ENCODE measurements at places on chromosomes 12 and 14. TPM values are rescaled to one million over a fixed set of nuclear protein-coding genes. Genes with fewer than 3 reads are reported as not detected.

RIMBP2 gene
- total RNA-seq = 20.5 TPM

OR6C2 gene
- total RNA-seq = not detected

PDZRN4 gene
- 1.5 TPM for total RNA-seq

ATP5F1B gene
- total RNA-seq = 735 TPM

DNA sequence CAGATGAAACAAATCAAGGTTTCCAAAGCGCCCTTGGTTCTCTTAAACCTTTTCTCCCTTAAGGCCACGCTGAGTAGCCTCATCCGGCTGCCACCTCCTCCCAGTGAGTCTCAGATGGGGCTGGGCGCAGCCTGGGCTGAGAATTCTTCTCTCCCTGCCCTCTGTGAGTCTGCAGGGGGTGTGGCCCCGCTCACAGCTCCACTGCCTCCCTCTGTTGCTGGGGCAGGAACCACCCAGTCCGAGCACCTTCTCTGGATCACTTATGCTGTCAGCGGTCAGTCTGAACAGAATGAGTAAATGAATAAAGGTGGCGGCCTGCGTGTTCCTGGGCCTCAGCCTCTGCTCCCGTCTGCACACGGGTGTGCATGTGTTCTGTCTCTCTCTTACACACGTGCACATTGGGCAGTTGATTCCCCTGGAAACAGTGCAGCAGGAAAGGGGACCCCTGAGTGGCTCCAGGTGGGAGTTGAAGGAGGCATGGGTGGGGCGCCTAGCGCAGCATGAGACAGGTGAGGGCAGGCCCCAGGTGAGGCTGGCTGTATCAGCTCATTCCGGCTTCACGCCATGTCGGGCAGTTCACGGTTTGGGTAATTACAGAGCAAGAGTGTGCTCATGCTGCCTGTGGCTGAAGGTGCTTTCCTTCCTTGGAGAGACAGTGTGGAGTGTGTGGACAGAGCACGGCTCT is 4.3 kb downstream of the PAPLN start:
- H3K27me3 ChIP-seq = peaks cover 15% of the 10 kb centered on the region
- no peaks in the 10 kb centered on the region for H3K36me3 ChIP-seq
- no peak overlapping the region for H3K27ac ChIP-seq
- DNase-seq = no peak
- peaks cover 6% of the 10 kb centered on the region for H3K4me1 ChIP-seq
- H3K4me3 ChIP-seq = no peak overlapping the region

- H3K27ac ChIP-seq = no peak overlapping the region
- DNase-seq = no peak
- no peaks in the 10 kb centered on the region for H3K4me1 ChIP-seq
- H3K4me3 ChIP-seq = no peak overlapping the region
These were observed 74.3 kb upstream of the PLEKHG7 start for GRCh38 chr12:92628476-92628875.

DNA sequence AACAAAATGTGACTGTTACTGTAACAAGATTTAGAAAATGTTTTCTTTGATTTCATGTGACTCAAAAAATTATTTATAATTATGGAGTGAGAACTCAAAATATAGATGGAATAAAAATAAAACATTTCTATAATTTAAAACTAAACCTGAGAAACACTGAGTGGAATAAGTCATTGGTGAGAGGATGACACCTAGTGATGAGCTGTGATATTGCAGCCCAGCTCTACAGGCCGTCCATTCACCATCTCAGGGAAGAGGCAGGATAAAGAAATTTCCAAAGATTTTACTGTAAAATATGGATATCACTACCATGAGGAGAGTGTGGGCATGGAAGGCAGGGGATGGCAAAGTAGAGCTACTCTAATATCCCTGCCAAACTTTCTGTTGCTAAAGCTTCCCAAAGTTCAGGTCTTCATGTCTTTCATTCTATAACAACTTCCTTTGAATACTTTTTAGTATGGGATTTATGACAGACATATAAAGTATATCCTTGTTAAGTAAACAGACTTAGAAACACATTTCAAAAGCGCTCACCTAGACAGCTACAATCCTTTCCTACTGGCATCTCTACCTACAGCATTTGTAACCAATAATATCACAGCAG is 308.0 kb downstream of the ITPR2 start:
- H3K27ac ChIP-seq = no peak overlapping the region
- H3K27me3 ChIP-seq = peaks cover 2% of the 10 kb centered on the region
- H3K36me3 ChIP-seq = peaks cover 8% of the 10 kb centered on the region
- no peak overlapping the region for H3K4me3 ChIP-seq

GRCh38 chr12:84542289-84542688 is 370.3 kb downstream of the SLC6A15 start:
- H3K27me3 ChIP-seq = no peaks in the 10 kb centered on the region
- no peak for DNase-seq

DNA sequence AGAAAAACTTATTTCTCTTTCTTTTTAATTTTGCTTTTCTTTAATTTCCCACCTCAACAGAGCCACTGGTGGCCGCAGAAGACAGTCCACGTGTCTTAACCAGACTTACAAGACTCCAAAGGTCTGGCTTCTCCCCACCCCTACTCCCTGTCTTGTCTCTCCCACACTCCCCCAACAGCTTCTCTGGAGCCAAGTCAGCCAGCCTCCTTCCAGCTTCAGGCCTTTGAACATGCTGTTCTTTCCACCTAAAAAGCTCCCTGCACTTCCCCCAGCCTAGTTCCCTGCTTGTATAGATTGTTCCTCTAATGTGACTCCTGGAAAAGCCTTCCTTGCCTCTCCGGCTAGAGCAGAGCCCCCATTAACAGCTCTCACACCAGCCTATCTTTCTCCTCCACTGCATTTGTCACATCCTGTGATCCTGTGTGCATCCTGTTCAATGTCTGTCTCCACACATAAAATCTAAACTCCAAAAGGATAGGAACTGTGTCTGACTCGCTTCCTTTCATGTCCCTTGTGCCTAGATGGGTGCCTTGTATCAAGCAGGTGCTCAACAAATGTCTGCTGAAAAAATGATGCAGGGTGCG is 7.8 kb upstream of the DYNLL1 start:
- H3K4me3 ChIP-seq = no peak overlapping the region
- H3K4me1 ChIP-seq = no peaks in the 10 kb centered on the region
- peaks cover 8% of the 10 kb centered on the region for H3K27me3 ChIP-seq
- no peak for DNase-seq
- peaks cover 5% of the 10 kb centered on the region for H3K36me3 ChIP-seq
